ENCODE measurements at places on chromosomes 4 and X. TPM values are rescaled to one million over a fixed set of nuclear protein-coding genes. Genes with fewer than 3 reads are reported as not detected.

ADH7 gene
- polyA plus RNA-seq: not detected

DNA sequence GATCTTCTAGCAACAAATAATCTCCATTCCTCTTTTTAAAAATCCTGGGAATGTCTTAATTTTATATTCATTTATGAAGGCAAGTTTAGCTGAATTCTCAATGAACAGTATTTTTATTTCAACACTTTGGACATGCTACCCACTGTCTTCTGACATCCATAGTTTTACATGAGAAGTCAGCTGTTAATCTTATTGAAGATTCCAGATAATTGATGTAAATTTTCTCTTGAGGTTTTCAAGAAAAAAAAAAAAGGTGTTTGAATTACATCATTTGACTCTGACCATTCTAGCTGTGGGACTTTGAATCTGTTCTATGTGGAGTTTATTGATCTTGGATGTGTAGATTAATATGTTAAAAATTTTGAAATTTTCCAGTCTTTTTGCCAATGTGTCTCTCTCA, 28.0 kb downstream of the PDHA2 start:
- peak; percentile 0 for DNase-seq

DNA sequence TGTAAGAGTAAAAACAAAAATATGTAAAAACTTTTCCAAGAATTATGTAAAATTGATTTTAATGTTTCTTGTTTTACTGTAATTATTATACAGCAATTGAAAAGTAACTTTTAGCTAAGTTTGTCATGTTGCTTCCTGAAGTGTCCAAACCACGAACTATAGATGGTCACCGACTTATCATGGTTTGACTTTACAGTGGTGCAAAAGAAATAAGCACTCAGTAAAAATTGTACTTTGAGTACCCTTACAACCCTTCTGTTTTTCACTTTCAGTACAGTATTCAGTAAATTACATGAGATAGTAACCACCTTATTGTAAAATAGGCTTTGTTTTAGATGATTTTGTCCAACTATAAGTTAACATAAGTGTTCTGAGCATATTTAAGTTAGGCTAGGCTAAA, 93.8 kb downstream of the SLC10A6 start:
- DNase-seq: no peak

DNA sequence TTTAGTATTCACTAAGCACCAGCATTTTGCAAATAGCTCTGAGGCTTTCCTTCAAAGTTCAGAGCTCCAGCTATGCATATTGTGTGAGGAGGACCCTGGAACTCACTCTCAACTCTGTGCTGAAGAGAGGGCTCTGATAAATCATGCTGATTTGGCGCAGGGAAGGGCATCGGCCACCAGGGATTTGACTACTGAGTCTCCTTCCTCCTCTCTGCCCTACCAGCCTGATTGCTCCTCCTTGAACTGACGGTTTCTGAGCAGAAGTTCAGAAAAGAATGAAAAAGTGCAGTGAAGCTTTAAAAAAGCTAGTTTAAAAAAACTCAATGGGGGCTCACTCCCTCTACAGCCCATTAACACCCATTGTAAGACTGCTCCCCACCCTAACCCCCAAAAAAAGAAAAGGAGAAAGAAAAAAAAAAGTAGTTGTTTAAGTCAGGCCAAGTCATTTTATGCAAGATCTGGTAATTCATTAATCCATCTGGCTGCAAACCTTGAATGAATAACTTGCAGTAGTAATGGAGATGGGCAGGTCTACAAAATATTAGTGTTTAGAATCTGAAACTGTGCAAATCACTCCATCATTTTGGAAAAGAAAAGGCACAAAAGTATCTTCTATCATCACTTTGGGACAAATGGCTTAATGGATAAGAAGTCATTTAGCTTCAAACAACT, 13.3 kb downstream of the PPARGC1A start:
- no peak for DNase-seq

GRCh38 chrX:110442635-110443034, 84.0 kb downstream of the RTL9 start:
- no peak for DNase-seq

Data from immature natural killer cell (primary cell).